Skin of body (tissue), 3 donors: ENCODE measurements at places on chromosomes 6 and 20. TPM values are rescaled to one million over a fixed set of nuclear protein-coding genes. Genes with fewer than 3 reads are reported as not detected.

DNA sequence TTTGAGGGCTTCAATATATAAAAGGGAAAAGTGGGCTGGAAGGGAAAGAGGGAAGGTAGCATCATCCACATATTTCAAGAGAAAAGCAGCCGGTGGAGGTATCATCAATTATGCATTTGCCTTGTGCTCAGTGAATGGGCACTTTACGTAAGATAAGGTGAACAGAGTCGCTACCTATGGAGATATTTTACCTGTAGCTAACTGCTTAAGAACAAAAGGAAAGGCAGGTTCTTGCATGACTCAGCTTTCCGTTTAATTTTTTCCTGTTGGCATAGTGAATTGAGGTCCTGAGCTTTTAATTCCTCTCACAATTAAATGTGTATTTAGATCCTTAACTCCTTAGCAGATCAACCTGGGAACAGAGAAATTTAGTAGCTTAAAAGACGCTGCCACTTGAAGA, 25.5 kb upstream of the PLCB4 start:
- DNase-seq: no peak

- no peak for DNase-seq
These were observed 177.3 kb downstream of the GMPR start for GRCh38 chr6:16415677-16416076.

GRCh38 chr6:141472162-141472928, 660.4 kb upstream of the GJE1 start:
- no peak for DNase-seq

SLC22A1 gene
- total RNA-seq: 0.59 TPM
